ENCODE measurements at places on chromosomes 13 and 19.

DNA sequence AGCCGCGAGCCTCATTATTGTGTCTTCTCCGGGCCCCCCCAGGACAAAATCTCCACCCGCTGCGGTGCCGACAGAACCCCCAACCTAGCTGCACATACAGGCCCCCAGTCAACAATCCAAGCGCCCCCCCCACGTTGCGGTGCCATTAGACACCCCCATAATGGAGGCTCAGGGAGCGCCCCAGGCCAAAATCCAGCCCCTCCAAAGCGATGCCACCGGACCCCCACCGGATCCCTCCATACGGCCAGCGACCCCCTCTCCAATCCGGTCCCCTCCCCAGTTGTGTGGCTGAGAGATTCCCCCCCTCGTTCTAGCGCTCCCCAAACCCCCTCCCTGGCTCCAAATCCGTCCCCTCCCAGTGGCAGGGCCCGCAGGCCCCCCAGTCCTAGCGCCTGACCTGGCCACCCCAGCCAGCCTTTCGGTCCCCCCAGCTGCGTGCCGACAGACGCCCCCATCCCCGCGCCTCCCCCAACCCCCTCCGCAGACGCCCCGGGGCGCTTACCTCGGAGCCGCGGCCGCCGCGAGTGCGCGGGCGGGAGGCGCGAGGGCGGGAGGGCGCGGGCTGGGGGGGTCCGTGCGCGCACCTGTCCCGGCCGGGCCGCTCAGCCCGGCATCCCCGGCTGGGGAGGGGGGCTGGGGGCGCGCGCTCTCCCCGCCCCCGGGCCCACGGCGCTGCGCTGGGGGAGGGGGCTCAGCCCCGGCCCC is 21.6 kb upstream of the SEMA6B start:
- DNase-seq, result no peak

DNA sequence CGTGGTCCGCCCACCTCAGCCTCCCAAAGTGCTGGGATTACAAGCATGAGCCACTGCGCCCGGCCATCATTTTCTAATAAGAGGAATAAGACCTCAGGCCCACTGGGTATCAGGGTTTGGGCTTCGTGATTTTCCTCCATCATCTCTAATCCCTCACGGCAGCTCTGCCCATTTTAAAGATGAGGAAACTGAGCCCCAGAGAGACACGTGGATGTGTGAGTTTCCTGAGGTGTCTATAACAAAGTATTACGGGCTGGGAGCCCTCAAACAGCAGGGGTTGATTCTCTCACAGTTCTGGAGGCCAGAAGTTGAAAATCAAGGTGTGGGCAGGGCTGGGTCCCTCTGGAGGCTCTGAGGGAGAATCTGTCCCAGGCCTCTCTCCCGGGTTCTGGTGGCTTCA is 33.7 kb downstream of the MYO9B start:
- no peak for DNase-seq

DNA sequence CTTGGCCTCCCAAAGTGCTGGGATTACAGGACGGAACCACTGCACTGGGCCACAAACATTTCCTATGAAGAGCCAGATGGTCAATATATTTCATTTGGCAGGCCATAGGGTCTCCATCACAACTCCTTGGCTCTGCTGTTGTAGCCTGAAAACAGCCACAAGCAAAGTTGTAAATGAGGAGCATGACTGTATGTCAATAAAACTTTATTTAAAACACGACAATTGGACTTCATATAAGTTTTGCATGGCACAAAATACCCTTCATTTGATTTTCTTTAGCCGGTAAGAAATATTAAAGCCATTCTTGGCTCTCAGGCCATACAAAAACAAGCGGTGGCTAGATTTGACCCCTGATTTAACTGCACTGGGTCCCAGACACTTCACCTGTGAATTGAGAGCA is 3.1 kb upstream of the FPR1 start:
- no peak for DNase-seq

- DNase-seq, result no peak
These were observed 292.1 kb downstream of the TDRD3 start for GRCh38 chr13:60689076-60689475.

DNA sequence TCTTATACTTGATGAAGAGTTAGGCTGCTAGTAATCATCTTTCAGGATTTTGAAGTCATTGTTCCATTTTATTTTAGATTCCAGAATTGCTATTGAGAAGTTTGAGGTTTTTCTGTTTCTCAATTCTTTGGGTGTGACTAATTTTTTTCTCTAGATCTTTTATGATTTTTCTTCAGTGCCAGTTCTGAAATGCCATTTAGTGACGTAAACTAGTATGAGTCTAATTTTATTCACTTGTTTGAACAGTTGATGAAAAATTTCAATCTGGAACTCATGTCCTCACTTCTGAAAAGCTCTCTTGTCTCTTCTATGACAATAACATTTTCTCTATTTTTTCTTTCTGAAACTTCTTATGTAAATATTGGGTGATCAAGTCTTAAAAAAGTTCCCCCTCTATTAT is 188.5 kb upstream of the HTR2A start:
- no peak for DNase-seq
